ENCODE measurements at places on chromosomes 2 and 18.

GRCh38 chr2:48320742-48321141, 209.2 kb upstream of the STON1 start:
- DNase-seq: no peak

DNA sequence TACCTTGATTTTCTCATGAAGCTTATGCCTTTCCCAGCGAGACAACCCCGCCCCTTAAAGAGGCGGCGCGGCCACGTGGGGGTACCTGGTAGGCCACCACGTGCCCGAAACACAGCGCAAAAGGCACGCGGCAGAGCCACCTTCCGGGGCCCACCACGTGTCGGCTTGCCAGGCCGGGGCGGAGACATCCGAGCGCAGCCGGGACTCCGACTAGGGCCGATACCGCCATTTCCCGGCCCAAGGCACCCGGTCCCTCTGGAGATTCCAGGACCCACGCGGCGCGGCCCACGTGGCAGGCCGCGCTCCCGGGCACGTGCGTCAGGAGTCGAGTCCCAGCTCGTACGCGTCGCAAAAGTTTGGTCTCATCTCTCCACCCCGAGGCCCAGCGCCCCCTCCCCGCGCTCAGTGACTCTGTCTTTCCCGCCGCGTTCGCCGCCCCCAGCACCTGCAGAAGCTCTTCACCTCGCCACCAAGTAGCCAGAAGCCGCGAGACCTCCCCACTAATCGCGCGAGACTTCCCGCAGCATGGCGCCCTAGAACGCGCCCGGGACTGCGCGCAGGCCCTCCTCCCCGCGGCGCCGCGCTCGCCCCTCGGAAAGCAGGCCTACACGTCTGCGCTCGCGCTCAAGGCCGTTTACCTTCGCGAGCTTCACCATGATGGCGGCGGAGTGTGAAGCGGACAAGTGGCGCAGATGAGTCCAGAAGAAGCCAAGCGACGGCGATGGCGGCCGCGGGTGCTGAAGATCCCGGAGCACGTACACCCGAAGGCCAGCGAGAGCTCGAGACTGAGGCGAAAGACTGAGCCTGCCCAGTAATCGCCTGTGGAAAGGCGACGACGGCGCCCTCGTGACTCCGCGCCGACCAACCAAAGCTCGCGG, at the start of gene NCL:
NCL (minus strand) TSS at position 787 of the 878 bp plus-strand sequence; CDS start at position 656, 131 bp downstream.
- peak; percentile 76 for DNase-seq

GRCh38 chr2:228700638-228701037, 519.2 kb upstream of the SPHKAP start:
- DNase-seq: no peak

- no peak for DNase-seq
Measured at GRCh38 chr2:38716185-38716584, 35.0 kb downstream of the SRSF7 start.

GRCh38 chr2:136057802-136058140, 60.2 kb downstream of the CXCR4 start:
- DNase-seq: no peak

GRCh38 chr18:56748698-56749268, 97.6 kb downstream of the WDR7 start:
- no peak for DNase-seq

DNA sequence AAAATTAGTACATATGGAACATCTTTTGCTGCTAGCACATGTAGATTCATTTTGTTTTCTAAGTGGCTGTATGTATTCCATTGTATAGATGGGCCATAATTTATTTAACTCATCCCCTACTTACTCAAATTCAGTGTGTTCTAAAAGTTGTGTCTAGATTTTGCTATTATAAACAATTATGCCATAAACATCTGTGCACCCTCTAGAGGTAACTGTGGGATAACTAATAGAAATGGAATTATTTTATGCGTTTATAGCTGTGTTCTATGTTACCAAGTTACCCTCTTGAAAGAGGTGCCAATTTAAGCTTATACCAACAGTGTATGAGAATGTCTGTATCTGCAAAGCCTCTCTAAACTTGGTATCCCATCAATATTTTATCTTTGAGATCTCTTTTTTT, 100.4 kb downstream of the MMADHC start:
- no peak for DNase-seq

DNA sequence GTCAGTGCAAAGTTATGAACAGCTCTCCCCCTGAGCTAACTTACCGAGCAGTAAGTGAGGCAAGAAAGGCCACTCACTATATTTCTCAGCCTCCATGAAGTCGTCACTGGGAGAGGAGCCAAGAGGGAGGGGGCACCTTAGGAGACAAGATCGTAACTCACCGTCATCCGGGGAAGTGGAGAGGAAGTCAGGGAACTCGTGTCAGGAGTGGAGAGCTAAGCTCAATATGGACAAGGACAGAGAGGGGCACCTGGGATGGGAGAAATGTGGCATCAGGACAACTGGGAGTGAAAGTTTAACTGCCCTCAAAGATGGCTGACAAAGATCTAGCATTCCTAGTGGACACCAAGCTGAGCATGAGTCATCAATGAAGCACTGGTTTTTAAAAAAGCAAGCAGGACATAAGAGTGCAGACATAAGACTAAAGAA, 37.1 kb downstream of the BCL11A start:
- DNase-seq: no peak

DNA sequence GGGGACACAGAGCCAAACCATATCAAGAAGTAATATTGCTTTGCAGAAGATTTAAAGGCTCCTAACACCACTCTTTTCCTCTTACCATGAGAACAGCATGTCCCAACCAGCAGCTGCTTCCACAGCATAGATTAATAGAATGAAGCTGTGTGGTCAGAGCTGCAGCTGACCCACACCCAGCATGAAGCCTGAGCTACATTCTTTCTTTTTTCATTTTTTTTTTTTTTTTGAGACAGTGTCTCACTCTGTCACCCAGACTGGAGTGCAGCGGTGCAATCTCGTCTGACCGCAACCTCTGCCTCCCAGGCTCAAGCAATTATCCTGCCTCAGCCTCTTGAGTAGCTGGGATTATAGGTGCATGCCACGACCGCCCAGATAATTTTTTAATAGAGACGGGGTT, 289.8 kb downstream of the RAD51AP2 start:
- DNase-seq: no peak

DNA sequence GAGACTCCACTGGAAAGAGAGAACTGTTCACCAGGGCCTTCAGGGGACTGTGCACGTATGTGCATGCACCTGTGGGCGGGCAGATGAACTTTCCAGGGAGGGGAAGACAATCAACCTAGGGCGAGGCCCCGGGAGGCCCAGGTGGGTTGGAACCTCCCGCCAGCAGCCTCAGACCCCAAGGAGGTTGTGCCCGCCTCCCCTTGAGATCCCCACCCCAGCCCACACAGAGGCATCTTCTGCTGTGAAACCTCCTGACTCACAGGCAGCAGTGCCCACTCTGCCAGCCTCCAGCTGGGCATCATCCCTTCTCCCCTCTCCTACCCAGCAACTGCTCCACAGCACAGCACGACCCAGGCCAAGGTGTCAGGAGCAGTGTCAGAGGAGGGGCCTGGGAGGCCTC, 54.4 kb downstream of the FAM178B start:
- no peak for DNase-seq

- DNase-seq: no peak
Measured at GRCh38 chr2:121101093-121101715, 183.8 kb downstream of the TFCP2L1 start.
